ENCODE measurements at places on chromosomes 6 and 20. TPM values are rescaled to one million over a fixed set of nuclear protein-coding genes. Genes with fewer than 3 reads are reported as not detected.

Gene MYLK4
- polyA plus RNA-seq: 0.16 TPM

DNA sequence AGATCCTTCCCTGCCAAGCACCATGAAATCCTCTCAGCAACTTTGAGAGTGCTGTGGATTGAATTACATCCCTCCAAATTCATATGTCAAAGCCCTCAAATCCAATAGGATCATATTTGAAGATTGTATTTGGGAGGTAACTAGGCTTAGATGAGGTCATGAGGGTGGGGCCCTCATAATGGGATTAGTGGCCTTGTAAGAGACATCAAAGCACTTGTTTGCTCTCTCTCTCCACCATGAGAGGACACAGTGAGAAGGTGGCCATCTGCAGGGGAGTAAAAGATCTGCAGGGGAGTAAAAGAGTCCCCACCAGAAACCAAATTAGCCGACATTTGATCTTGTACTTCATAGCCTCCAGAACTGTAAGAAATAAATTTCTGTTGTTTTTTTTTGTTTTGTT lies 298.2 kb downstream of the SAMD5 start:
- no peak overlapping the region for H3K4me3 ChIP-seq
- DNase-seq: no peak
- H3K4me1 ChIP-seq: no peaks in the 10 kb centered on the region
- H3K27ac ChIP-seq: no peak overlapping the region
- H3K27me3 ChIP-seq: no peaks in the 10 kb centered on the region
- H3K36me3 ChIP-seq: no peaks in the 10 kb centered on the region

GRCh38 chr20:53917145-53918019 lies 153.0 kb downstream of the BCAS1 start:
- peak overlapping the region; percentile 99 for H3K27ac ChIP-seq
- no peaks in the 10 kb centered on the region for H3K27me3 ChIP-seq
- DNase-seq: peak; percentile 73
- no peak overlapping the region for H3K4me3 ChIP-seq

DNA sequence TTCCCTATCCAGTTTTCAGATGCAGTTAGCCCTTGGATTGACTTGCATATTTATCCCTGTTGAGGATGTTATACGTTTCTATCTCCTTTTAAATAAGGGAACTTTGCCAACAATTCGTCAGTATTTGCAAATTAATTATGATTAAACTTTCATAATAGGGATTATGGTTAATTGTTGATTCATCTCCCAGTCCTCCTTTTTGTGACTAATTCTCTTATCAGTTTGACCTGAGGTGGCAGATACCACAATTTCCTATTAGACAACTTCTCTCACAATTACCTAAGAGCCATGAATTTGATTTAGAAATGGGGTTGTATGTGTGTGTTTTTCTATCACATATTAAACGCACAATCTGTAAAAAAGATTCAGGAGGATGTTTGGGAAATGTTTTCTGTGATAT lies 172.9 kb downstream of the LAMA2 start:
- no peaks in the 10 kb centered on the region for H3K4me1 ChIP-seq
- H3K27me3 ChIP-seq: 0 out of 2 replicates have a peak, but pooled peaks cover 10% of the 10 kb centered on the region
- no peak overlapping the region for H3K27ac ChIP-seq
- no peaks in the 10 kb centered on the region for H3K36me3 ChIP-seq

DNA sequence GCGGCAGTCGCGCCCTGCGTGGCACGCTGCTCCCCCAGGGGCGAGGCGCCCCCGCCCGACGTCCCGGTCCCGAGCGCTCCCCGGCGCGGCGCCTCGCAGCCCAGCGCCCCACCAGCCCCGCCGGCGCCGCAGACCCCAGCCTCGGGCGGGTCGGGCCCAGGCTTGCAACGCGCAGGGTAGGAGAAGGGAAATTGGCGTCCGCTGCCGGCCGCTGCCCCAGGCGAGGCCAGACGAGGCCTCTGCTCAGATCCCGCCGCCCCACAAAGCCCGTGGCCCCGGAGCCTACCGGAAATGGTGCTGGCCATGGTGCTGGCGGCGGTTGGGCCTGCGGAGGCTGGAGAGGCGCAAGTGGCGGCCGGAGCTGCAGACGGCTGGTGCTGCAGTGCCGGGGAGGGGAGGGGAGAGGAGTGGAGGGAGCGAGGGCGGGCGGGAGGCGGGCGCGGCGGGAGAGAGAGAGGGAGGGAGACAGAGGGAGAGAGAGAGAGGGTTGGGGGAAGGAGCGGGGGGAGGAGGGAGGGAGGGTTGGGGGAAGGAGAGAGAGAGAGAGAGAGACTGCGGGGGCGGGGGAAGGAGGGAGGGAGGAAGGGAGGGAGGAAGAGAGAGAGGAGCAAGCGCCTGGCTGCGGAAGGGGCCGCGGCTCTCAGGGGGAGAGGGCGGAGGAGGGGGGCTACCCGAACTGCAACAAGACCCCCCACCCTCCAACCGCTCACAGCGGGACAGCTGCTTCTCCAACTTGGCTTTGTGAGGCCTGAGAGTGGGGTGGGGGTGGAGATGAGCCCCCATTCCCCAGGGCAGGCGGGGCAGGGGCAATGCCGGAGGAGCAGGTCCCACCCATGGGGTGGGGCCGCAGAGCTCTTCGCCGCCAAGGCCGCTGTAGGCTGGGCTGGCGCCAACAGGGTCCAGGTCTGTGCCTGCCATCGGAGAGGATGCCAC lies at the start of gene STMN3:
TSS of gene STMN3 (minus strand) at position 384 of the 933 bp plus-strand sequence. CDS start at position 305, 79 bp downstream.
- no peaks in the 10 kb centered on the region for H3K36me3 ChIP-seq
- peak within 1 kb of the TSS; percentile 97 for H3K27ac ChIP-seq
- H3K4me1 ChIP-seq: peaks cover 8% of the 10 kb centered on the region
- peak; percentile 89 for DNase-seq

DNA sequence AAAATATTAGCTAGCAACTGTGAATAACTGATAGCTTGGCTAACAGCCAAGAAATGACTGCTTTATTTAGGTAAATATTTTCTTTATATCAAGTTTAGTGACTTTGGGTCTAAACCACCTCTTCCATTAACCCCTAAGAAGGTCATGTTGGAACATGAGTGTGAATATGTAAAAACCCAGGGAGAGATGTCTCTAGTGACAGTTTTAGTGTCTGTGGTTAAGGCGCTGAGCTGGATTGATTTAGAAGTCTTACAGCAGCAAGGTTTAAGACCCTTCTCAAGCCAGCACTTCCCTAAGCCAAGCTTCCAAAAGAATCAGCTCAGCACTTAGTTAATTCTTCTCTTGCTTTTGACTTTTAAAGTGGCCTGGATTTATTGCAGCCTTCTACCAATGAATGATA lies 11.4 kb upstream of the SIRT5 start:
- peaks cover 14% of the 10 kb centered on the region for H3K4me1 ChIP-seq
- H3K27me3 ChIP-seq: peaks cover 4% of the 10 kb centered on the region
- H3K4me3 ChIP-seq: no peak overlapping the region
- DNase-seq: no peak
- no peak overlapping the region for H3K27ac ChIP-seq
- H3K36me3 ChIP-seq: no peaks in the 10 kb centered on the region

All from SK-N-SH (cell line).